ENCODE measurements at places on chromosomes 6 and 20.

DNA sequence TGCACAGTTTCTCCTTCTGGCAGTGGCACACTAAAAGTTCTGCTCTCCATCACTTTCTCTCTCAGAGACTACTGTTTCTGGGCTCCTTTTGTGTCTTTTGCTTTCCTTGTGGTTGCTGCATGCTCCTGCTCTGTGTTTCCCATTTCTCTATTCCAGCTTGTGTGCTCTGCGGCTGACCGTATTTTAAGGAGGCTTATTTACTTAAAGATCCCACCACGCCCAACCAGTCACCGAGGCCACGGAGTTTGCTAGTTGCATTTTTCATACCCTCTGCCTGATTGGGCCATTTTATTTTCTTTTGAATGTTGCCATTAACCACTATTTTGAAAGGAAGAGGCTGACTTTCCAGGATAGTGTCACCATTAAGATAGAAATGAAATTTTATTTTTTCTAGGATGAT lies 626.4 kb upstream of the MMS22L start:
- DNase-seq = no peak

DNA sequence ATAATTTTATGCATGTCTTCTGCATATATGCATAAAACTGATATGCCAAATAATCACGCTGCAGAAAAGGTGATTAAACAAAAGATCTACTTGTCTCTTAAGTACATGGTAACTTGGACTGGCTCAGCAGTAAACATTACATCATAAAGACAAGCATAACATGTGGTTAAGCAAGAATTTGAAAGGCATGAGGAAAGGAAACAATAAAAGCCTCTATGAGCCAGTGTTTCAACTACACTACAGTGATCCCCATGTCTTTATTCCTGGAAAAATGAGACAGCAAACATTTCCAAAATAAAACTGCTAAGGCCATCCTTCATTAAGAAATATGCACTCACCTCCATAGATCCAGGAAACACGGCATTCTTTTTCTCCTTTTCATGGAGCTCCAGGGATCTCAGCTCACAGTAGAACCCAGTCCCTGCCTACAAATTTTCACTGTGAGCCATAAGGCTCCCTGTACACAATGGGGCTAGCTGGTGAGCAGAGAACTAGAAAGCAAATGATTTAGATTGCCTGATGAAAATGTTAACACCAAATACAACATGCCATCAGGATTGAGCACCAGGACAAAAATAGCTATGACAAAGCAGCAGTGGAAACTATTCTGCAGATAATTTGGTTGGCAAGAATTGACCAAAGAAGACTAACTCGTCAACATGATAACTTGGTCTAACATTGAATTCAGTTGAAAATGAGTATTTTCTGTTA lies 156.1 kb downstream of the COL21A1 start:
- DNase-seq = no peak

DNA sequence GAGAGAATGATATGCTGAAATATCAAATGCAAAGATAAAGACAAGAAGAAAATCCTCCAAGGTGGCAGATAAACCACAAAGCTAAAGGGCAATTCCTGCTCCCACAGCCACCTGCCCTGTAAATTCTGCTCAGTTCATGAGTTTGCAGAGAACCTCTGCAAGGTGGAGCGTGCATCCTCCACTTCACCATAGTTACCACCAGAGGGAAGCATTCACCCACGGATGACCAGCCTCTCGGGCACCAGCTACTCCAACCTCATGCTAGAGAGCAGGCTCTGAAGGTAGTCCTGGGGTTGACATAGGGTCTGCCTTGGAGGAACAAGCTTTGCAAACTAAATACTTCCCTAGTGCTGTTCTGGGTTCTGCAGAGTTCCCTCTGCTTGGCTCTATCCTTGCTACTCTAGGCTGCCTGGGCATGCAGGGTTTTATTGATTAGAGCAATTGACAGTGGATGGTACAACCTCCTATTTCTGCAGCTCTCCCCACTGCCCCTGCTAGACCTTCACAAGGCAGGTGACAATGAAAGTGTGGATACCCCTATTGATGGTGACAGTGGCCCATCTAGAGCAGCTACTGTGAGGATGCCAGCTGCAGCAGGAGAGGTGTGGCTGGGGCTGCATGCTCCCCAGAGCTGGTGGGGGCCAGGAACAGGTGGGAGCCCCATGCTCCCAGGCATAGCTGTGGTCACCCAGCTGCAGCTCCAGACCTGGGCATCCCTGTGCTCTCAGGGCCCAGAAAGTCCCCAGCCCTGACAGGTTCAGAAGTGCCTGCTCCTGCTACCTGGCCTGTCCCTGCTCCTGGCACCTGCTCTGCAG lies 51.1 kb downstream of the GGTLC1 start:
- peak; percentile 49 for DNase-seq

- DNase-seq = no peak
Observed at GRCh38 chr20:13464702-13465101, 174.0 kb downstream of the TASP1 start.

DNA sequence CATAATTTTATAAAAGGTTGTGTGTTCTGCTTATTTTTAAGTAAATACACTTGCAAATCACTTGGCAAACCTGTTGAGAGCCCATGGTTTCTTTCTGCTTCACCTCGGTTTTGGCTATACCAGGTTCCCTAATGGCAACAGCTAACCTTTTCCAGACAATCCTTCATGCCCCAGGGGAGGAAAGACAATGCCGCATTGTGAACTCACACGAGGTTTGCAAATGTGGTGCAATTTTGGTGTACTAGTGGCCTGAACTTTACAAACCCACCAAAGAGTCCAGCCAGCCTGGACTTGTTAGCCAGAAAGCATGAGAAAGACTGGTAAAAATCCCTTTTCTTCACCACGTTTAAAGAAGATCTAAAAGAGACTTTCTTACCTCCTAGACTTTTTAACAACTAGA lies 84.8 kb upstream of the SOX4 start:
- no peak for DNase-seq

GRCh38 chr6:45420083-45420908 lies 42.6 kb upstream of the SUPT3H start:
- peak; percentile 54 for DNase-seq

DNA sequence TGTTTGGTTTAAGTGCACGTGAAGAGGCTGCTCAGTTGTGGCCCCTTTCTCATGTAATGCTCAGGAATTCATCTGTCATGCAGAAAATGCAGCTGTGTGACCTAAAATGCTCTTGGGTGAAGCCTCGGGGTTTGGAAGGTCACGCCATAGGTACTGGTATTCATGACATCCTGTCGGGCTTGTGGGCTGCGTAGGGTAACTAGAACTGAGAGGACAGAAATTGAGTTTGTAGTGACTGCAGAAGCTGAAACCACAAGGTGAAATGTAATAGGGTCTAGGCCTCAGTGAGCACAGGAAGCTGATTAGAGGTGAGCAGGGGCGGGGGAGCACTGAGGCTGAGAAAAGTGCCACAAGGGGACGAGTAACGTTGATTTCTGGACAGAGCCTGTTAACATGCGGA lies 128.8 kb downstream of the SOBP start:
- DNase-seq = no peak

DNA sequence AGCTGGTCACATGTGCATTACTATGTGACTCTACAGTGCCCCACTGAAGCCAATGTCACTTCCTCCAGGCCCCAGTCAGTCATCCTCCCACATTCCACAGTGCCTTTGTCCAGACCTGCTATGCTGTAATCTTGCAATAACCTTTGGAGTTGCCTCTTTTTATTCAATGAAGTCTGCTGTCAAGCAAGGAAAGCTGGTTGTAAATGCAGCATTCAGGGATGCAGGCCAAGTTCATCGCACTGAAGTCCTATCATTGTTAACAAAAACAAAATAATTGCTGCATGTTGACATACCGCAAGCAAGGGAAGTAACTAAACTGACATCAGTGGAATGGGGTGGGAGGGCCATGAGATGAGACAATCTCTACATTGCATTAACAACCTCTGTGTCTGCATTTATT lies 131.2 kb upstream of the CDYL start:
- DNase-seq = no peak
